ENCODE measurements at places on chromosomes 3 and 15.

GRCh38 chr3:186990878-186991308 is 60.6 kb downstream of the ST6GAL1 start:
- no peak for DNase-seq

DNA sequence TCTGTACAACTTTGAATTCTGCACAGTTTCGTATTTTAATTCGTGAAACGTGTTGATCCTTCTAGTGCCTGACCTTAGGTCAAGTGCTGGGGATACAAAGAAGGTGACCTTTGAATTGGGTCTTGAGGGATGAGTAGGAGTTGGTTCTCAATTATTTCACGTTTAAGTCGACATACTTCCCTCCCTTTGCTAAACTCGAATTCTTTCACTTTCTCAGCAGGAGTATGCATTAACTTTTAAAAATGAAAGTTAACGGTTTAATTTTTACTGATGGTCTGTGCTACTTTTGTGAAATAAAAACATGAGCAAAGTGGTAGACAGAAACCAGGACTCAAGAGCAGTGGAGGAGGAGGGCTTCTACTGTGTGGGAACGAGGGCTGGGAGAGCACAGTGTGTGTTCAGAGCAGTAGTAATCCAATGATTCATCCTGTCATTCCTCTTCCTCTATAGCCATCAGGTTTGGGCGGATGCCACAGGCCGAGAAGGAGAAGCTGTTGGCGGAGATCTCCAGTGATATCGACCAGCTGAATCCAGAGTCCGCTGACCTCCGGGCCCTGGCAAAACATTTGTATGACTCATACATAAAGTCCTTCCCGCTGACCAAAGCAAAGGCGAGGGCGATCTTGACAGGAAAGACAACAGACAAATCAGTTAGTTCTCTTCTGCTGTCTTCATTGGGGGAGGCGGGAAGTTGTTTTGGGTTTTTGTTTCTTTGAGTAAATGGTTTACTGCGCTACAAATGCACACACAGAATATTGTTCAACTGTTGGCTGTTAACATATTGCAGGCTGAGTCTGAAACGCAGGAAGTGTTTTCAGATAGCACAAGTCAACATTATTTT is 78.6 kb upstream of the TSEN2 start:
- DNase-seq = no peak

- no peak for DNase-seq
Measured at GRCh38 chr3:31575448-31575847, 42.7 kb downstream of the STT3B start.

GRCh38 chr3:184619369-184619768 is 57.8 kb downstream of the EPHB3 start:
- DNase-seq = no peak

- DNase-seq = no peak
Measured at GRCh38 chr15:62945760-62946159, 96.8 kb upstream of the TPM1 start.

- DNase-seq = no peak
Measured at GRCh38 chr3:66662894-66663293, 162.1 kb upstream of the LRIG1 start.

GRCh38 chr3:194687638-194688199 is 2.0 kb downstream of the FAM43A start:
- peak; percentile 40 for DNase-seq

DNA sequence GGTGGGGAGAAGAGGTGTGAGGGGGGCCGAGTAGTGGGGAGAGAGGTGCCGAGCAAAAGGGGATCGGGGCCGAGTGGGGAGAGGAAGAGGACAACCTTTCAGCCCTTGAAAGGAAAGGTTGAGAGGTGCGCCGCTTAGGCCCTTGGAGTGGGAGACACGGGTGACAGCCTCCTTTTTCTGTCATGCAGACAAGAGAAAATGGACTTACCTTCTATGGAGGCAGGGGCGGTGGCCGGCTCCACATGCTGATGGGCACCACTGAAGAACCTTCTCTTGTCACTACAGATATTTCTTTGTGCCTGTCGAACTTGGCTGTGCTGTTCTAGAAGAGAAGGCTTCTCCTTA is 421 bp downstream of the KLHL18 start:
- no peak for DNase-seq

GRCh38 chr3:10973046-10973595 is 19.4 kb upstream of the SLC6A1 start:
- DNase-seq = no peak

- no peak for DNase-seq
Measured at GRCh38 chr3:141231952-141232823, 563 bp downstream of the PXYLP1 start.

- no peak for DNase-seq
Measured at GRCh38 chr3:195839260-195840010, 27.7 kb upstream of the MUC4 start.

- no peak for DNase-seq
Measured at GRCh38 chr3:13274125-13274524, 146.0 kb downstream of the NUP210 start.

GRCh38 chr3:64588380-64588779 is 99.4 kb downstream of the ADAMTS9 start:
- DNase-seq = no peak

- DNase-seq = no peak
Measured at GRCh38 chr15:73378089-73378488, 9.3 kb upstream of the HCN4 start.

DNA sequence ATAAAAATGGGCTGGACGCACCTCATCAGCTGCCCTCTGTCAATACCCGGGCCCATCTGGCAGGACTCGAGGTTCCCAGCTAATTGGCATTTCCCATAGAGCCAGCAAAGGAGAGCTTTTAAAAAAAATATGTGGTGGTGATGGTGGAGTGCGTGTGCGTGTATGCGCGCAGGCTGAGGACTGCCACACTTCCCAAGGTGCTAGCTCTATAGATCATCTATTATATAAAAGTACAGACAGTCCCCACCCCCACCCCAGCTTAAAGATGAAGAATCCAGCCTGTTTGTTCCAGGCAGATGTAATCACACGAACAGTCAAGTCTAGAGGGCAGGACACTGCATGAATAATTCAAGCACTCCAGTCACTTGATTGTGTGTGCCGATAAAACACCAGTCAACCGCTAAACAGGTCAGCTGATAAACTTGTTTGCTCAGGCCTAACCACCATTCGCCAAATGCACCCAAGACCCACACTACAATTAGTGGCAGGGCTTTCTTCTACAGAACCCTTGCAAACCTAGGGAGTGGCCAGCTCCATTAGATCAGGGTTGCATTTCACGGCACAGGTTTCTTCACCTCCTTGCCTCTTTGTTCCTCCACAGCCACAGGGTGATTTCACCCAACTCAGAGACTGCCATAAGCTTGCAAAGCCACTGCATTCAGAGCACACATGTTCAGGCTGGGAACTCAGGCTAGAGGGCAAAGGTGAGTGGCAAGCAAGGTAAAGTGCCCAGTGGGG is 5.8 kb downstream of the TLE3 start:
- no peak for DNase-seq

- no peak for DNase-seq
Measured at GRCh38 chr3:172034786-172035685, 4.3 kb upstream of the FNDC3B start.

All from stimulated activated CD4-positive, alpha-beta T cell treated with anti-CD3 and anti-CD28 coated beads, Interleukin-15, amount 100 ng/mL, for 1 hour (primary cell).